ENCODE measurements at places on chromosomes 12 and 14.

GRCh38 chr12:76226397-76226796 is 121.8 kb downstream of the BBS10 start:
- no peak for DNase-seq

DNA sequence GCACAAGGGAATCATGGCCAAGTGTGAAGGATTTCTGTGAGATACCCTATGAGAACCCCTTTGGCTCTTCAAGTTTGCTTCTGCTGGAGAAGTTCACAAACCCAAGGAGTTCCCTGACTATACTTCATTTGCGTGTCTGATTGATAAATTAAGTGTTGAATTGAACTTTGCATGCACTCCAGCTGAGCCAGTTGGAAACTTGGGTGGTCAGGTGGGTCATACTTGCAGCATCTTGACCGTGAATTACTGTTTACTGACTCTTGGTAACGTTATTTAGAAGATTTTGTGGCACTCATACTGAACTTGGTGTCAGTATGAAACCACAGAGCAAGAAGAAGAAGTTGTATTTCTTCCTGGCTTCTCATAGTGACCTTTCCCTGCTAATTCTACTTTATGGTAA is 77.5 kb downstream of the TGFB3 start:
- DNase-seq: no peak

- no peak for DNase-seq
These were observed 26.5 kb upstream of the NID2 start for GRCh38 chr14:52095336-52095735.

DNA sequence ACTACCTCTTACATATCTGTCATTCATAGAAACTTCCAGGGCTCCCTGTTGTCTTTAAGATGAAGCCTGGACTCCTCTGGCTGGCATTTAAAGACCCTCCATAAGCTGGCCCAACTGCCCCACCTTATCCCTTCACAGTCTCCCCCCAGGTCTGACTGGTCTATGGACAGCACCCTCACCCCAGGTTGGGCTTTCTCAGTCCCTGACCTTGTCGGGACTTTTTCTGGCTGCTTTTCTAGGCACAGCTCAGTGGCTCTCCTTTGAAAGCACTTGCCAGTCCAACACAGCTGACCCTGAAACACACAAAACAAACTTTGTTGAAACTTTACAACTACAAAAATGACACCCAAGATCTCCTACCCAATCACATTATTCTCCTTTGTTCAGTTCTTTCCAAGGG is 13.9 kb upstream of the MYH7 start:
- no peak for DNase-seq

DNA sequence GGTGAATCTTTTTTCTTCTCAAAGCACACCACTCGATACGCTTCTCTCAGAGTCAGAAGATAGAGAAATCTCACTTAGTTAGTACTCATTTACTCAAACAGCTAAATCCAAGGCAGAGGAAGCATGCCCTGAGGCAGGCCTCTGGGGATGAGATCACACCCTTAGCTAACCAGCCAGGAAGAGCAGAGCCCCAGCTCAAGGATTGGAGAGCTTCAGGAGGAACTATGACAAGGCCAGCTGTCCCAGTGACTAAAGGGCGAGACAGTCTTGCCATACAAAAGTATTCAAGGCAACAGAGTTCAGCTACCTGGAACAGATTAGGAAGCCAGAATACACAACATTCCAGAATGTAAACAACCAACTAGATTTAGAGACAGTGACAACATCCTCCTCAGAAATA is 197.7 kb upstream of the CCDC196 start:
- no peak for DNase-seq

DNA sequence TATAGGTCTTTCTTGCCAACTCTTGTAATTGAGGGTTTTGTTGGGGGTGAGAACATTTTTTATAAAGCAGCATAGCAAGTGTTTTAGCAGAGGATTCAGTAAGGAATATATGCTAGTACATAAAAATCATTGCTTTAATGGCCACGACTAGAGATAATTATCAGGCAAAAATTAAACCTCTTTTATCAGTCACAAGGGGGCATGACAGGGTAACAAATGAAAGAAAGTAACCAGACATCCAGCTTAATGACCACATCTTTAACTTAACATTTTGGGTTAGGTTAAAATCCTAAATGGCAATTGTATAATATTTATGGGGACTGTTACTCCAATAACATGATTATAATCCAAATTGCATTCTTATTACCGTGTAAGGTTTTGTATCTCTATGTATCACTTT is 119.6 kb downstream of the LRRIQ1 start:
- no peak for DNase-seq

- no peak for DNase-seq
These were observed 13.9 kb downstream of the PAX9 start for GRCh38 chr14:36675581-36675980.
